ENCODE measurements at places on chromosomes 11 and 22. TPM values are rescaled to one million over a fixed set of nuclear protein-coding genes. Genes with fewer than 3 reads are reported as not detected.
A peak's percentile ranks its signal among the peaks of the same experiment; 100 is the strongest.

The YAP1 gene
- polyA plus RNA-seq: 21.1 TPM

The GPHA2 gene
- polyA plus RNA-seq: not detected

The CASP12 gene
- polyA plus RNA-seq: not detected

The SOX10 gene
- 0.23 TPM for polyA plus RNA-seq

The DENND6B gene
- 4.4 TPM for polyA plus RNA-seq

The SERPIND1 gene
- polyA plus RNA-seq: 0.04 TPM

The VSIG10L2 gene
- polyA plus RNA-seq: not detected

The CARD10 gene
- 31.8 TPM for polyA plus RNA-seq

GRCh38 chr22:24588381-24588756 is 4.5 kb downstream of the LRRC75B start:
- peak; percentile 80 for DNase-seq

DNA sequence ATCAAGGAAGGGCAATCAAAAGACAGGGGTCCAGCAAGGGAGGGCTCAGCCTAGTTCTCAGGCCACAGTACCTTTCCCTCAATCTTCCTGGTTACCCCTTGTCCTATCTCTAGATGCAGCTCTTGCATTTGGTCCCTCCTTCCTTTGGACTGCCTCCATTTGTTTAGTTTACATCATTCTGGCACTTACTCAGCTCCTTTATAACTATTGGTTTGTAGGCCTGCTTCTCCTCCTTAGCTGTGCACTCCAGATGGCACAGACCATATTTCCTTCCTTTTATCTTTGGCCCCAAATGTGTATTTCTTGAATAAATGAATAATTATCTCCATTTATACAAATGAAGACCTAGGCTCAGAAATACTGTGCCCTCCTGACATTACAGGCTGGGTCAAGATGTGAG is 92.3 kb upstream of the AMOTL1 start:
- DNase-seq: no peak

- DNase-seq: no peak
Measured at GRCh38 chr11:1668911-1669473, 28.0 kb upstream of the KRTAP5-6 start.

DNA sequence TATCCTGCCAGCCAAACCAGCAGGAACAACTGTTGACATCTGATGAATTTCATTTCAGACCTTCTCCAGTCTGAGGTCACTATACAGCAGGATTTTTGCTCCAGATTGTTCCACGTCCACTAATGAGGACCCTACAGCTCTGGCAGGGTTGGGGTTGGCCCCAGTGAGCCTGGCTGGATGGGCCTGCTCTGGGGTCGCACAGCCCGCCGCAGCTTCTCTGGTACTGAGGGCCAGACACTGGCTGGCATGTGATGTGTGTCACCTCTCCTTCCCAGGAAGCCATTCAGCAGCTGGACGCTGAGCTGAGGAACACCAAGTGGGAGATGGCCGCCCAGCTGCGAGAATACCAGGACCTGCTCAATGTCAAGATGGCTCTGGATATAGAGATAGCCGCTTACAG is 5.4 kb downstream of the NEFH start:
- no peak for DNase-seq

- DNase-seq: no peak
Measured at GRCh38 chr11:46175401-46176002, 54.2 kb upstream of the PHF21A start.

GRCh38 chr11:7577291-7578190 is 63.7 kb downstream of the PPFIBP2 start:
- peak; percentile 87 for DNase-seq

- DNase-seq: no peak
Measured at GRCh38 chr11:27370374-27370773, 7.4 kb upstream of the CCDC34 start.

- DNase-seq: no peak
Measured at GRCh38 chr22:38239101-38239761, 33.6 kb downstream of the TMEM184B start.

DNA sequence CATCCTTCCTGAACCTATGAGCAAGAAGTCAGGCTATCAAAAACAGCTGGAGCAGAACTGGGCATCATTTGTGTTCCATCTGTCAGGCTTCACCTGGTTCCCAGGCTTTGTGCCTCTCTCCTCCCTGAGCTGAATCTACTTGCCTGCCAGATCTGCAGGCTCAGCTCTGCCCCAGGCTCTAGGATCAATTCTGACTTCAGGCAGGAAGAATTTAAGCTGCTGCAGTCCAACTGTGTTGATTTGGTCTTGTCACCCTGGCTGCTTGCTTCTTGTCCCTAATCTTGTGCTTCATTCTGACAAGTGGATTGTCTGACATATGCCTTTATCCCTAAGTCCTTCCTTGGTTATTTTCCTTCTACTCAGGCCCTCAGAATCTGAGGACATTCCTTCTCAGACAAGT is 31.6 kb upstream of the CADM1 start:
- DNase-seq: no peak

DNA sequence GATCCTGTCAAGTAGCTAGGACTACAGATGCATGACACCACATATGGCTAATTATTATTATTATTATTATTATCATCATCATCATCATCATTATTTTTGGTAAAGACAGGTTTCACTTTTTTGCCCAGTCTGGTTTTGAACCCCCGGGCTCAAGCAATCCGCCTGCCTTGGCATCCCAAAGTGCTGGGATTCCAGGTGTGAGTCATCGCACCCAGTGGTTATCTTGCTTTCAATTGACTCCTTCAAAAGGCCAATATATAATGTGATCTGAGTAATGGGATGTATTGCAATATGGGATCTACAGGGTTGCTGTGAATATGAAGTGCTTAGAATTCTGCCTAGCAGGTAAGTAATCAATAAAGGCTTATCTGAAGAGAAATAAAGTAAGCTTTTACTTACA is 221.2 kb downstream of the SBF2 start:
- no peak for DNase-seq

DNA sequence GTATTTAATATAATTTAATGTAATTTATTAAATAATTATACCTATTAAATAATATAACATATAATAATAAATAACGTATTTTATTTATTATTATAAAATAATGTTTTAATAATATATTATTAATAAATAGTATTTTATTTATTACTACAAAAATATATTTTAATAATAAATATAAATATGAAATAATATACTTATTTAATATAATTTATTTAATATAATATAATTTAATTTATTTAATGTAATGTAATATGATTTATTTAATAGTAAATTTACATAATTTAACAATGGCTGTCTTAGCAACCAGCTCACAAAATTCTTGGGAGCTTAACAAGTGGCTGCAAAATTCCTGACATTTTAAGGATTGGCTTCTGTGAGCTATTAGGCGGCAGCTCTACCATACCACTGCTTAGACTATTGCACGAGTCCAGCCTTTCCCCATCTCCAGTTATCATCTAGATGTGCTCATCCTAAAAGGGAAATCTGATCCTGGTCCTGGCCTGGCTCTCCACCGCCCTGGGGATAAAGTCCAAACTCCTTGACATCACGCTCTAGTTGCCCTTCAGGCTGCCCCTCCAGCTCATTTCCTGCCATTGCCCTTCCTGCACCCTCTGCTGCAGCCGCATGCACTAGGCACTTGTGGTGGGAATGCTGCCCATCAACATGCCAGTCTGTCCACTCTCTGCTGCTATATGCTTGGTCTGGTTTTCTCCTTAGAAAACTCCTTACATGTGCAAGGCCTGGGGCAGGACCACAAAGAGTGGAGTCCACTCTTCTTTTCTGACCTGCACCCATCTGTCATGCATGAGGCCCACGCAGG is 9.8 kb downstream of the MMP20 start:
- DNase-seq: no peak

- DNase-seq: no peak
Measured at GRCh38 chr11:19432370-19433061, 191.8 kb upstream of the E2F8 start.

DNA sequence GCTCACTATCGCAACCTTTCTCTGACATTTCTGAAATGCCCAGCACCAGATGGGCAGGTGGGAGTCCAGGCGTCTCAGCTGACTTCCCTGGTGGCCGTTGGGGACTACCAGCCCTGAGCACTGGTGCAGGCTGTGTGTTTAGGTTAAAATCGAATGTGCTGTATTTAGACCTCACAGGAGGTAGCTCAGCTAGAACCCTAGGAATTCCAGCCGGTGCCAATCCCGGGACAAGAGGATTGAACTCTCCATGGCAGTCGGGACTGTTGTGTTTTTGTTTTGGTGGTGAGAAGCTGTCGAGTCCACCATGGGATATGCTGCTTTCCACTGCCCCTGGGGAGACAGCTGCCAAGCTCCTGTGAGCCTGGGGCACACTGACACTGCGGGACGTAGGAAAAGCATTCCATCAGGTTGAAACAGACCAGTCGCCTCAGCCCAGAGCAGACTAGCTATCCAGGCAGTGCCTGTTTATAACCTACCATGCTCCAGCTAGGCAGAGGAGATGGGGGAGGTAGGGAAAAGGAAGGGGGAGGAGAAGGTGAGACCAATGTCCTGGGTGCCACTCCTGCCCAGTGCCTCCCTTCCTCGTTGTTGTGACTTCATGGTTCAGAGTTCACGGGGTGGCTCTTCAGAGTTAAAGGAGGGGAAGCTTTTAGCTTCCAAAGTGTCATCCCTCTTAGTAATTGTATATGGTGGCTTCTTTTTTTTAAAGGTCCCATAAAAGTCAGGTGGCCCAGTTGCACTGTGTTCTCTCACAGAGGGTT is 53.0 kb downstream of the MICAL2 start:
- DNase-seq: peak; percentile 88

GRCh38 chr22:44516841-44517240 is 18.8 kb upstream of the RTL6 start:
- DNase-seq: no peak

DNA sequence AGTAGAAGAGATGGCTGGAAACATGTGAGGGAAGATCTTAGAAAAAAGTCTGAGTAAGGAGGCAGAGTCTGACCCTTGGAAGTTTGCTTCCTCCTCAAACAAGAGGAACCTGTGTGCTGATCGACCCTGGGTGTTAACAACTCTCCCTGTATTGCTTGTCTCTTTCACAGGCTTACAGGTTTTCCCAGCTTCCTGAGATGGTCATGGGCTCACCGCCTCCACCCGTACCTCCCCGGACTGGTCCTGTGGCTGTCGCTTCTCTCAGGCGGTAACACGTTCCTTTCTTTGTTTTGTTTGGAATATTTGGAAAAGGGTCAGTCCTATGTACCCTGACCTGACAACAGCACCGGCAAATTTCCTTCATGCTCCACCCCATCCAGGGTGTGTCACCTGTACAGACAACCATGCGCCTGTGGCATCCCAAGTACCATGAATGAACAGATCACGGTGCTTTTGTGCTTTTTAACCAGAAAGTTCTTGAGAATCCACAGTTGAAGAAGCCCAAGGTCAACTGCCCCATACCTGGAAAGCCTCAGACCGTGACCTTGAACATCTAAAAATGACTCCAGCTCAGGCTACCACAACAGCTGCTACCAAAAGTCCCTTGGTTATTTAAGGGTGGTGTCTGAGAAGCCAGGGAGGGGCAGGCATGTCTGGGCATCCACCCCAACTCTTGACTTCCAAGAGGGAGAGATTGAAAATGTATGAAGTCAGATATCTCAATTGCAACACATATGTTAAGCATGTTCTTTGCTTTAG is 44.6 kb downstream of the C11orf91 start:
- no peak for DNase-seq

- no peak for DNase-seq
Measured at GRCh38 chr22:21632237-21632895, at the start of gene CCDC116. TSS of gene CCDC116 (plus strand) at chr22:21632760. CDS start at chr22:21633182, 422 bp downstream.

GRCh38 chr11:114110123-114110522 is 50.6 kb downstream of the ZBTB16 start:
- DNase-seq: peak; percentile 37

DNA sequence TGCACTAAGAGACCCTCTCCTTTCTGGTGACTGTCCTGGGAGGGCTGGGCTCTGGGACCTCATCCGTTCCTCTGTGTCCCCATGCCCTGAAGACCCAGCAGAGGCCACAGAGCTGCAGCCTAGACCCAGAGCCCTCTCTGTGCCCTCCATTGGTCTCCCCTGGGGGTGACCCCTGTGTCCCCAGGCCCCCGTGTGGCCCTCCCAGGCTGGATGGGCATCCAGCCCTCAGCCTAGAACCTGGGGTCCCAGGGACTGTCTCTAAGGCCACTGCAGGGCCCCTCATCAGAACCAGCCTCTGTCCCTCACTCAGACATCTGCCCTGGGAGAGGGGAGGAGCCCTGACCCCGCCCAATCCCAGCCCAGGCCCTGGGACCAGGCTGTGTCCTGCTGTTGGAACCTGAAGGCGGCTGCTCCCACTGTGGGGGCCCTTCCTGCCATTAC is 5.7 kb downstream of the IGLL1 start:
- no peak for DNase-seq

GRCh38 chr22:30435674-30436126 is 10.1 kb downstream of the MTFP1 start:
- no peak for DNase-seq

Data from sigmoid colon (tissue), 7 donors.